ENCODE measurements at places on chromosomes 1 and 21.

- no peak for DNase-seq
Measured at GRCh38 chr1:29644812-29645211, 408.5 kb downstream of the PTPRU start.

- DNase-seq: no peak
Measured at GRCh38 chr1:79519084-79519760, 512.7 kb upstream of the ADGRL4 start.

- no peak for DNase-seq
Measured at GRCh38 chr1:218472885-218473284, 127.7 kb downstream of the TGFB2 start.

DNA sequence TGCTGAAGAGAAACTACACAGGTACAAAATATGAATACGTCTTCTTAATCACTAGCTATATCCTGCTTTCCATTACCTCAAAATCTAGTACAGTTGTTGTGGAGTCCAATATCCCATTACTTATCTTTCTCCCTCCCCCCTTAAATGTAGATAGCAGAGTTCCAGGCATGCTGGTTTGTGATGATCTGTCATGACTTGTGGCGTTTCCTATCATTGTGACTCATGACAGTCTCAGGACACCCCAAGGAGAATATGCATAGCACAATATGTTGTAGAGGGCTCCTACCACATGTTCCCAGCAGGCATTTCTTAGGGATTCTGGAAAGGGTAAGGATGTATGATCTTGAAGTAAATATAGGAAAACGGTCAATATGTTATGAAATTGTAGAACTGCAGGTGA, 206.9 kb downstream of the USH2A start:
- no peak for DNase-seq

- no peak for DNase-seq
Measured at GRCh38 chr1:22875841-22876240, 96.8 kb downstream of the LACTBL1 start.

All from MCF 10A (cell line).